ENCODE measurements at places on chromosomes 12 and 14.

- no peak for DNase-seq
Observed at GRCh38 chr14:97703006-97703760, 906.0 kb downstream of the VRK1 start.

- no peak for DNase-seq
Observed at GRCh38 chr14:89422952-89423345, 5.9 kb upstream of the FOXN3 start.

GRCh38 chr14:53355581-53356112 lies 202.5 kb upstream of the DDHD1 start:
- no peak for DNase-seq

- no peak for DNase-seq
Observed at GRCh38 chr12:25337916-25338315, 87.2 kb upstream of the KRAS start.

DNA sequence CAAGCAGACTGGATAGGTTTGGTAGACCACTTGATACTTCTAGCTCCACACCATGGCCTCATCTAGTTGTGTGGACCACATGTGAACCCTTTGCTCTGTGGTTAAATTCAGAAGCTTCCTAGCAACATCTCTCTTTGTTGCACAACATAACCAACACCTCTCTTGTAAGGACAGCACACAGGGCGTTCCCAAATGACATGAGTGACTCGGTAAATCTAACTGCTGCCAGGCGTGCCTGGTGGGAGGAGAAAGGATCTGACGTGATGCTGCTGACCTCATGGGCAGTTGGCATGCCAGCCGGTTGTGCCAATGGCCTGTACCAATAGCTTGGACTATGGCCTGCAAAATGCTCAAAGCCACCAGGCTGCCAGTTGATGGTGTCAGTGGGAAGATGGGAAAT lies 93.8 kb downstream of the CPSF2 start:
- no peak for DNase-seq

- DNase-seq, result no peak
Observed at GRCh38 chr14:51701951-51702350, 50.2 kb downstream of the FRMD6 start.

DNA sequence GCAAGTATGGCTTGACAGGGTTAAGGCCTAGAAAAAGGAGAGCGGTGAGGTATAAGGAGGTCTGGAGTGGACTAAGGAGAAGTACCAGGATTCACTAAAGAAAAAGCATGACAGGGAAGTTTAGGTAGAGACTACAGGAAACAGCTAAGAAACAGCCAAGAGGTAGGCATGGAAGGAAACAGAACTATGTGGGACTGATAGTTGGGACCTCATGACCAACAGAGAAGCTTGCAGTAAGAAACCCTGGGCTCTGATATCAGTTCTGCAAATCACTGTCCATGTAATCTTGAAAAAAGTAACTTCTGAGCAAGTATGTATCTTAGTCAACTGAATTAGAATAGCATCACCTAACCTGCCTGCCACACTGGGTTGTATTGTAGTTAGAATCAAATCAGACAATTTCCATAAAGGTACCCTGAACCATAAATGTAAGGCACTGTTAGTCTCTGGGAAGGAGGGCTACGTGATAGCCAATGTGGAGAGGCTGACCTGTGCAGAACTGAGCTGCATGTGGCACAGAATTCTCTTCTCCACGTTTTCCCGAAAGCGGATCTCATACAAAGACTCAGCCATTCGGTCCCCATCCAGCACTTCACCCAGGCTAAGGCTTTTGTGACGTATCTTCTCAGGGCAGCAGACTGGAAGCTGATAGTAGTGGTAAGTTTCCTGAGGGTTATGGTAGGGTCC lies 912 bp downstream of the TM9SF1 start:
- no peak for DNase-seq

DNA sequence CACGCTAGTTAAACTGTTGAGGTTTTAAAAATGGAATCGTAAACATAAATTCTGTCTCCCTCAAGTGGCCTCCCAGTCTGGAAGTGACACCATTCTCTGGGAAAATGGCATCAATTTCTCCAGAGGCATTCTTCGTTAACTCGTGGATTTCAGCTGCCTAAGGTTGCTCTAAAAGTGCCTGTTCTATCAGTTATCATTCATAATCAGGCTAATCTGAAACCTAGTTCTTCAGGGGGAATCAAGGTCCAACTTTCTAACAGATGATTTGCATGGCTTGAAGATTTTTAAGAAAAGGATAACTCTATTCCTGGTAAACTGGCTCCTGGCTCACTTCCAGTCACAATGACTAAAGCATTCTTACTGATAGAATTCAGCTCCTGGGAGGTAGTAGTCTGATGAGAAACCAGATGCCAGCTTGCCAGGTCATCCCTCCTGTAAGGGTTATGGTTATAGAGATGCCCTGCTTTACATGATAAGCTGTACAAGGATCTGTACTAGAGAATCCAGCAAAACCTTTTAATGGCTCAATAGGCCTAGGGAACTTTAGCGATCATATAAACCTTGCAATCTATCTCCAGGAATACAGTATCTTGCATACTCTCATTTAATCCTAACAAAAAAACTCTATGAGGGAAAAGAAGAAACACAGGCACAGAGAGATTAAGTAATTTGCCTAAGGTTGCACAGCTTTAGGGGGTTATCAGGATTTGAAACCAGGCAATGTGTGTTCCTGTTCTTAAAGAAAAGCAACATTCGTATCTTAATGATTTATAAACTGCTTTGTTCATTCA lies 1.5 kb downstream of the L3HYPDH start:
- no peak for DNase-seq

GRCh38 chr12:119222222-119222951 lies 43.7 kb downstream of the HSPB8 start:
- no peak for DNase-seq

GRCh38 chr12:43309959-43310358 lies 242.0 kb downstream of the ADAMTS20 start:
- no peak for DNase-seq

Measured in B cell (primary cell).